Activated T-cell treated with anti-CD3 and anti-CD28 coated beads, Interleukin-2, amount 50 U/mL, for 72 hours (primary cell): ENCODE measurements at places on chromosomes 11 and 22.

DNA sequence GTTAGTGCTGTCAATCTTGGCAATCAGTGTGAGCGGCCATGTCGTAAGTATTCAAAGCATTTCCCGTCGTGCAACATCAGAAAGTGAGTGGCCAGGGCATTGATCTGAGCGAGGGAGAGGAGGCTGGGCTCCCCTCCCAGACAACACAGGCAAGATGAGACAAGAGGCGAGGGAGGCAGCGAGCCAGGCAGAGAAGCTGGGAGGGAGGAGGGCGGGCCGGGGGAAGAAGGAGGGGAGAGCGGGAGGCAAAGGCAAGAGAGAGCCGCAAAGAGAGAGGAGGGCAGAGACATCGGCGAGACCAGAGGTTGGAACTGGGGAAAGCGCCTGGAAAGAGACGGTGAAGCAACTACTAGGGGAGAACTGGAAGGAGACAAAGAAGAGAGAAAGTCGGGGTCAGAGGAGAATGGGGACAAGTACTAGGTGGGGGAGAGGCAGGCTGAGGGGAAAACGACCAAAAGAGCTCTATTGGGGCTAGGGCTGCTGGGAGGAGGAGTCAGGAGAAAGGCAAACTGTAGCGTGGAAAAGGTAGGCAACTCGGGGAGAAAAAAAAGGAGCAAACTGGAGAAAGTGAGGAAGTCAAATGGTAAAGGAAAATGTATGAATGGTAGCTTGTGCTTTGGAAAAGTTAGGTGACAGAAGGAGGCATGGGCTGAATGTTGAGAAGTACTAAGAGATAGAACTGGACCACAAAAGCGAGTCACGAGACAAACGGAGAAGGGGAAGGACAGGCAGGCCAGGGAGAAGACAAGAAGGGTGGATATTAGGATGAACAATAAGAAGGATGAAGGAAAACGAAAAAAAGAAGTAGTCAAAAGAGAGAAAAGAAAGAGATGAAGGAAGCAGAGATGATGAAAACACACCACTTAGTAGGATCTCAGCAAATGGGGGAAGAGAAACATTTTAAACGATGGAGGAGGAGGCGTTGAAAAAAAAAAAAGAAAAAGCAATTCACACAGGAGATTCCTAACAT, 130.5 kb upstream of the C11orf58 start:
- no peak for DNase-seq

DNA sequence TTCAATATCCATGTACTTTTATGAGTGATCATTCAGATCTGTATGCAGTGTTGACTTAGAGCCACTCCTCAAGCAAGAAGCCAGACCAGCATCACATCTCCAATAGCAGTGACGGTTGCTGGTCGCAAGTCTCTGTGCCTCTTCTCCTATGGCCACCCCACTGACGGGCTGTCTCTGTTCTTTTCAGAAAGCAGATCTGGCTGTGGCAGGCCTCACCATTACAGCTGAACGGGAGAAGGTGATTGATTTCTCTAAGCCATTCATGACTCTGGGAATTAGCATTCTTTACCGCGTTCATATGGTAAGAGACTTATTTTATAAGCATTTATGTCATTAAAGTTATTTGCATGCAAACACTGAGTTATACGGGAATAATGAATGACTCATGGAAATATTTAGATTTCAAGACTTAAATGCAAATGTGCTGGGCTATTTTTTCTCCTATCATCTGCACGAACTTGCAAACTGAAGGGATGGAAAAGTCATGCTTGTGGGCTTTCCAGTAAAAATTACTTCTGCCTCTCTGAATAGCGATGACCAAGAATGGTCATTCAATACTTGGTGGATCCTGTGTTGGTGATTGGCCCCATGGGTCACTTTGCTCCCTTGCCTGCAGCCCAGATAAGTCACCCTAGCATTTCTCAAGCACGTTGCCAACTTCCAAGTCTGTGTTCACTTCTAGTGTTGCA, 83.6 kb upstream of the TBCEL start:
- DNase-seq, result no peak

DNA sequence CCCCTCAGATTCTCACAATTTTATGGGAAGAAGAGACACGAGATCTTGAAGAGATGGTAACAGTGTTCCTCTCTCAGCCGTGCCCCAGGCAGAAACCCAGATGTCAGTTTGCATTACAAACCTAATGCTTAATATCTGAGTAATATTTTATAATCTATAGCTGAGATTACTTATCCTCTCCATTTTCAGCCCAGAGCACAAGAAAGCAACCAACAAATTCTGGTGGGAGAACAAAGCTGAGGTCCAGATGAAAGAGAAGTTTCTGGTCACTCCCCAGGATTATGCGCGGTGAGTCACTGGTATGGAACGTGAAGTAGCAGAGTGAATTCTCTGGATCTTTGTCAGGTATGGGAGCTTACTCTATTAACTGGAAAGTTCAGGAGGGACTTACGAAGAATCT, 884 bp downstream of the CENATAC start:
- DNase-seq, result no peak

- DNase-seq, result no peak
These were observed 64.8 kb downstream of the PHF21B start for GRCh38 chr22:44944883-44945601.

DNA sequence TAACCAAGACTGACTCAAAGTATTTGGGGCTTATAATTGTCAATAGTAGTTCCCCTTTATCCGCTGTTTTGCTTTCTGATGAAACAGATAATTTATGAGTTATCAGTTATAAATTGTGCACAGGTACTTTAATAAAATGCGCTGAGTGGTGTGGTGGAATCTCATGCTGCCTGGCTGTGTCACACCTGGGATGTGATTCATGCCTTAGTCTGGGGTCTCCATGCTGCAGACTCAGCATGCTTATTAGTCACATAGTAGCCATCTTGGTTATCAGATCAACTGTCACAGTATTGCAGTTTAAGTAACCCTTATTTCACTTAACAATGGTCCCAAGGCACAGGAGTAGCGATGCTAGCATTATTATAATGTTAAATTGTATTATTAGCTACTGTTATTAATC, 995.2 kb downstream of the NTM start:
- DNase-seq, result no peak

GRCh38 chr11:68970921-68971636, 9.7 kb downstream of the MRGPRD start:
- no peak for DNase-seq

- DNase-seq, result no peak
These were observed 959.1 kb downstream of the BRD1 start for GRCh38 chr22:48868554-48868953.

DNA sequence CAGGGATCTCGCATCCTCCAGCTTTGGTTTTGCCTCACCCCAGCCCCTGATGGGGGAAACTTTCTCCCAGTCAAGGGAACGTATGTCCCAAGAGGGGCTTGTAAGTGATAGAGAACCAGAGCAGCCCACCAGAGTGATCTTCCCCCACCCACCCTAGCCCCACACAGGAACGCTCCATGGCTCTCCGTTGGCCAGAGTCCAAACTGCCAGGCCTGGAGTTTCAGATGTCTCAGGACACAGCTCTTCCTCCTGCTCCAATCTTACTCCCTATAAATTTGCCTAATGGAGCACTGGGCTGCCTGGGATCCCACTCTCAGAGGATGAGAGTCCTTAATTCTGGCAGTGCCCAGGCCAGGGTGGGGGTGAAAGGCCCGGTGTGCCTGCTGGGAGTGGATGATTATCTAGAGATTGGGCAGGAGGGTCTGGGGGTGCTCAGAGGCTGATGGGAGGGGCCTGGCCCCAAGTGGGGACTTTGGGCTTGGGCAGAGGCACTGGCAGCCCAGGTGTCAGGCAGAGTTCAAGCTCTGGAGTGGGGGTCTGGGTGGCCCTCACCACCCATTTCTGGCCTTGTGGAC, 79.9 kb downstream of the WNT7B start:
- DNase-seq, result no peak

DNA sequence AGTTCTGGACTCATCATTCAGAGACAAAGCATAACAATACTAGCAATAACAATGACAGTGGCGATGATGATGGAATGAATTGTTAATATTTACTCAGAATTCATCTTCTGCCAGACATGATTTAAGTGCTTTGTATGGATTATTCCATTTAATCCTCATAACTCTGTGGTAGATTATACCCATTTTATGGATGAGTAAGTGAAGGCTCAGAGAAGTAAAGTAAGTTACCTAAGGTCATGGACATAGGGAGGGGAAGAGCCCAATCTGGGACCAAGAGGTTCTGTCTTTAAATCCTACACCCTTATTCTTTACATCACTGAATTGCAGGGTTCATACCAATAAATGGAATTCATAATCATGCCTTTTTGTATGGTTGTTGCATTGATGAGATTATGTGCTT, 72.7 kb downstream of the MYO18B start:
- DNase-seq, result no peak

DNA sequence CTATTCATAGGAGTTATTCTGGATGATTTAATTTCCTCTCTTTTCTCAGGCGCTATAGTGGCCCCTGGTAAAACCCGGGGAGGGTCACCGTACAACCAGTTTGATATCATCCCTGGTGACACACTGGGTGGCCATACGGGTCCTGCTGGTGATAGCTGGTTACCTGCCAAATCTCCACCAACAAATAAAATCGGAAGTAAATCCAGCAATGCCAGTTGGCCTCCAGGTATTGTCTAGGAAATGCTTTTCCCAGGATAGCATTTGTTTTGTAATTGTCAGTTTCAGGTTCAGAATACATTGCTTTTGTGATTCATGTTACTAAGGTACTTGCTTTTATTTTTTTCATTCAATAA, 35.6 kb upstream of the ADSL start:
- no peak for DNase-seq
